ENCODE measurements at places on chromosomes 11 and 22.

- no peak for DNase-seq
Observed at GRCh38 chr22:33958741-33959140, 38.5 kb upstream of the LARGE1 start.

DNA sequence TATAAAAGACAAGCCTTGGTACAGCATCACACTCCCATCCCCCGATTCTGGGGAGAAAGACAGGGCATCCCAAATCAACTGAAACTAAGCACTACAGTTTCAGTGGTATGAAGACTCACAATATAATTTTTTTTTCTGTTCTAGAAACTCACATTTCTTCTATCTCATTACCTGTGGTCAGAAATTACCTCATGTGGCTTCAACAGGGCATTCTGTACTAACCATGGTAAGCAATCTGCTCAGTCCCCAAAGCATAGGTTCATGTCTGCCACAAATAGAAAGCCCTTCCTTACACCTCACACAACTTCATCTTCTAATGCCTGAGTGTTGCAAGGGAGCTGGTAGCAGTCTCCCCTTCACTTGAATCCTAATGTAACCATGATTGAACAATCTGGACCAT is 147.4 kb upstream of the POU2AF2 start:
- DNase-seq = no peak

GRCh38 chr11:11533751-11534150 is 88.1 kb downstream of the GALNT18 start:
- no peak for DNase-seq

GRCh38 chr22:48091656-48092223 is 1329.3 kb downstream of the TBC1D22A start:
- no peak for DNase-seq

GRCh38 chr22:38078046-38078840 is 5.7 kb downstream of the SLC16A8 start:
- DNase-seq = no peak

DNA sequence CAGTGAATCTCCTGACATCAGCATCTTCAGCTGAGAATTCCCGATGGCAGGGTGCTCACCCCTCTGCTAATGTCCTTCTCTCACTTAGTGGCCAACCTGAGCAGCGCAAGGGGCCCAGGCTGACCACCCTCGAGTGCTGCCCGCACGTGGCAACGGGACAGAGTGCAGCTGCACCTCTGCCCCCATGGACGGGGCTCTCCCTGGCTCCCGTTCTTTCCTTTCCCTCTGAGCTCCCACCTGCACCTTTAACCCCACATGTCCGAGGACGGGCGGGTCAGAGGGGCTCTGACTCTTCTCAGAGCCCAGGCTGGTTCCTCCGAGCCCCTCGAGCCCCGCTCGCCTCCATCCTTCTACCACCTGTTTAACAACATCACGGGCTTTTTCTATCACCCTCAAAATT is 19.8 kb downstream of the MOB2 start:
- DNase-seq = no peak

GRCh38 chr22:47042116-47042825 is 279.8 kb downstream of the TBC1D22A start:
- no peak for DNase-seq

DNA sequence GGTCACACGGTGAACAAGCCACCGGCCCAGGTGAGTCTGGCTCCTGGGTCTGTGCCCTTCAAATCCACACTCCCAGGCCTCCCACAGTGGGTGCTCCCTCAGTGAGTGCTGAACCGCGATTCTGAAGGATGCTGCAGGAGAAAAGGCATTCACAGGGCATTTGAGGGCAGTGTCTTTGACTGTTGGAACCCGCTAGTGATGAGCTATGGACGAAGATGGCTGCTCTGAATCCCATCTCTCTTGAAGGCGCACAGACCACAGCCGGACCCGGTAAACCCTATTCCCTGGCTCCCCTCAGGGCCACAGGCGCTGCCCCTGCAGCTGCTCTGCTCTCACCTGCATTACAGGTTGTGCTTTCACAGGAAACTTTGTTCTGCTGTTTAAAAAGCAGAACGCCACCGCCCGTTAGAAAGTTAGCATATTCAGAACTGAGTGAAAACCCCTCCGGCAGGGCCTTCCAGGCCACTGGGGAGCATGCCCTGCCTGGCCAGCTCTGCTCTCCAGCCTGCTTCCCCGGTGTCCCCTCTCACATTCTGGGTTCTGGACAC is 3.2 kb downstream of the LRRC32 start:
- DNase-seq = peak; percentile 16

GRCh38 chr11:97722065-97722464 is 1298.7 kb upstream of the CNTN5 start:
- no peak for DNase-seq

DNA sequence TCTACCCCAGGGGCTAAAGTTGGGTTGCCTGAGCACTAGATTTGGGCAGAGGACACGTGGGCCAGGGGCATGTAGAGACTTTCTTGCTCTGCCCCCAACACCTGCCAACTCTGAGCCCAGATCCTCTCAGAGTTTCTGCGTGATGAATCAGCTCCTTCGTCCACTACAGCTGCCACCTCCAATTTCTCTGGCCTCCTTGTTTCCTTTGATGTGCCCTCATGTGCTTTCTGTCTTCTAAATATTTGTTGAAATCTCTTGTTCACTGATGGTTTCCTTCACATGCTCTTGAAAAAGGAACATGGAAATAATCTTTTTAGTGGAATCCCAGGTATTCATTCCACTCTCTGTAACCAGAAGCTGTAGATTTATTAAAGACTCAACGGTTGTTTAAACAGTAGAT is 8.0 kb downstream of the IZUMO1R start:
- no peak for DNase-seq

DNA sequence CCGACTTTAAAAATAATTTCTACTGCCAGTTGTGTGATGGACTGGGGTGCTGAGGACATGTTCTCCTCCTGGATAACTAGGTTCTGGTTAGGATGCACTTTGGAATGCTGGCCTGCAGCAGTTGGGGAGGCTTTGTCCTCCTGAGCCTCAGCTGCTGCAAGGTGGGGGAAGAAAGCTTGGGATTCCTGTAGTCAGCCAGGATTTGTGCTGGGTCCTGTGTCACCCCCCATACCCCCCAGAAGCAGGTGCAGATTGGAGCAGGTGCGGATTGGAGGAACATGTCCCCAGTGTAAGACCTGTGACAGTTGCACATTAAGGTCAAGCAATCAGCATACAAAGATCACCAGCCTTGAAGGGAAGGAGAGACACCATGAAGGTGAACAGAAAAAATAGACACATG is 51.1 kb downstream of the MED15 start:
- DNase-seq = no peak
